ENCODE measurements at places on chromosomes 1 and 21.

GRCh38 chr1:215824245-215824644, 257.1 kb downstream of the KCTD3 start:
- DNase-seq: no peak

DNA sequence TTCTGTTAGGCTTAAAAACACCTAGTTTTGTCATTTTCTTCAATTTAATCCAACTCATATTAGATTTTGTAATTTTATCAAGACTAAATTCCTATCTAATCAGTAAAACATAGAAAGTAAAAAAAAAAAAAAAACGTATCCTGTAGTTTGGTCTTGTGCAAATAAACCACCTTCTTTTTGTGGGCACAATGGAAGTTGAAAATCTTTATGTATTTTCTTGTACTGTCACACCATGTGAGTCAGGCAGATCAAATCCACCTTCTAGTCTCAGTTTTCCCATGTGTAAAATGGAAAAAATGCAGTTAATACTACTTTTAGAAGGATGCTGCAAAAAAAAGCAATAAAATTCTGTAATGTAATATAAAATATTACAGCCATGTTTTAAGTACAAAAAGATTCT, 129.8 kb downstream of the CYYR1 start:
- DNase-seq: no peak

DNA sequence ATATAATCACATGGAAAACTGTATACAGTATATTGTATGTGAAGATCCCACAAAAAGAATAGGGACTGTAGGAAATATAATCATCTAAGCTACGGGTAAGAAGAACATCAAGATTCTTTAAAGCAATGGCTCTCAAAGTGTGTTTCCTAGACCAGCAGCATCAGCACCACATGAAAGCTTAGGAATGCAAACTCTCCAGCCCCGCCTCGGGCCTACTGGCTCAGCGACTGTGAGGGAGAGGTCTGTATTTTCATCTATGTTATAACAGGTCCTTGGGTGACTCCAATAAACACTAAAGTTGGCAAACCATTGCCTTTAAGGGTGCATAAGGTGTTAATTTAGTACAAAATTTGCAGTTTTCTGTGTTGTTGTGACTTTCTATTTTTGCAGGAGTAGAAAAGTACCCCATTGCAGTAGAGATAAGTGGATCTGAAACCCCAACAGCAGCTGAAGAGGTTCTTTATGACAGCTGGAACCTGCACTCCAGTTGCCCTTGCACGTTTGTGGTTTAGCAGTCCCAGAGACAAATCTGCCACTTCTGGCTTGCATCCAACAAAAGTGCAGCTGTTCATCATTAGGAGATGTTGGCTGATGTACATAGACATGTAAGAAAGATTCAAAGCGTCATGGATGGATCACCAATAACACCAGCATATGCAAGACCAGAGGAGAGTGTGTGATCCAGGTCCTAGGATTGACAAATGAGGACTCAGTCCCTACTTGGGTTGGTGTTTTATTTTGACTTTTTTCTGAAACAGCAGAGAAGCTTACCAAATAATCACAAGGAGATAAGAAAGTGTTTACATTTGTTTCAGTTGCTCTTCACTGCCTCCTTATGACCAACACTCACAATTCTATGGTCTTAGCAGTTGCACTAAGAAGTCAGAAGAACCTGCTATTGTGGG, 15.9 kb upstream of the IFNAR1 start:
- DNase-seq: no peak

- DNase-seq: no peak
Observed at GRCh38 chr1:232334811-232335210, 295.1 kb downstream of the SIPA1L2 start.

GRCh38 chr21:46443910-46444309, 14.8 kb upstream of the DIP2A start:
- no peak for DNase-seq

- DNase-seq: no peak
Observed at GRCh38 chr1:65512383-65512782, 91.9 kb downstream of the LEPR start.

- DNase-seq: no peak
Observed at GRCh38 chr21:43652616-43653015, 6.7 kb downstream of the HSF2BP start.

GRCh38 chr1:213376862-213377372, 325.9 kb downstream of the RPS6KC1 start:
- DNase-seq: no peak

Measured in activated CD4-positive, alpha-beta T cell treated with anti-CD3 and anti-CD28 coated beads, Interleukin-2, amount 10 ng/mL, durations not matched to agents 7 days and 5 days (primary cell).